T follicular helper cell (primary cell): ENCODE measurements at places on chromosomes 6 and 20.

GRCh38 chr6:135449246-135449645, 48.3 kb downstream of the AHI1 start:
- DNase-seq = no peak

GRCh38 chr20:62011403-62011790, 54.3 kb downstream of the TAF4 start:
- DNase-seq = no peak

DNA sequence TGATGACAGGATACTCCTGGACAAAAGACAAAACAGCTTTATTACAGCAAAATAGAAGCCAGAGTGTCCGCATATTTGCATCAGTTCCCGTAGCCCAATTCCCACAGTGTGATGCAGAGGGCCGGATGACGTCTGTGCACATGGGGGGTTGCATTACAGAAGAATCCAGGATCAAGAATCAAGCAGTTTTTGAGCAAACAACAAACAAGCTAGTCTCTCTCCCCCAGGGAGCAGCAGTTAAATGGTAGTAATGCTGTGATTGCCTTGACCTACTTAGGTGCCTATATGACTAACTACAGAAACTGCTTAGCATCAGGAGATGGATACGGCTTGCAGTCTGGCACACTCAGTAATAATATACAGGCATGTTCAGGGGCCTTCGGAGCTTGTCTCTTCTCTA, 3.2 kb upstream of the SDHAF4 start:
- no peak for DNase-seq

GRCh38 chr6:128676456-128676855, 156.1 kb upstream of the PTPRK start:
- DNase-seq = no peak

DNA sequence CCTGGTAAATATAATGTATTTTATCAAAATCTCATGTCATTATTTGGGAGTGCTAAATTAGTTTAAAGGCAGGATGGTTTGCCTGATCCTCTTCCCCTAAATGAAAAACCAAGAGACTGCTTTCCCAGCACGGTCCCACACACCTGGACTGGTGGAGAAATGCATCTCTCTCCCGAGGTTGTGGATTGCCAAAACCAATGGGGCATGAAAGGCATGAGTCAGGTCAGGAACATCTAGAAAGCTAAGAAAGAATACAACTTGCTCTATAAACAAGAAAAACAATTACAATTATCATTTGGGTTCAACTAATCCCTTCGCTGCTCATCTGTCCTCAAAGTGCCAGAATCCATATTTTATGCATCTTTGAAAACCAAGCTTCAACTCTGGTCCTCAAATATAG, 308.3 kb upstream of the IRAK1BP1 start:
- no peak for DNase-seq

DNA sequence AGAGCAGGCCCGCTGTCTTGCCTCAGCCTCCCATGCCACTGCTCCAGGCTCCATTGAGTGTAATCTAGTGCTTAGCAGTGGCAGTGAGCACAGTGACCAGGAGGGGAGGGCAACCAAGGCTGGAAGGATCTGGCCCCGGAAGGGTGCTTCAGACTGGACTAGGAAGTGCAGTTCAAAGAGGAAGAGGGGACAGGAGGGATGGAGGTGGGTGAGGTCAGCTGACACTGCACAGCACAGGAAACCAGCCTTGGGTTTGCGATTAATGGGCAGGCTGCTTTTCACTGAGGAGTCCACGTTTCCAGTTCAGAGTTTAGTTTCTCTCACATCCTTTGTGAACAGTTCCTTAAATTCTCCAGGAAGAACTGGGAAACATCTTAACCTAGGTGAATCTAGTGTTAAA, 46.9 kb downstream of the CDS2 start:
- DNase-seq = no peak

DNA sequence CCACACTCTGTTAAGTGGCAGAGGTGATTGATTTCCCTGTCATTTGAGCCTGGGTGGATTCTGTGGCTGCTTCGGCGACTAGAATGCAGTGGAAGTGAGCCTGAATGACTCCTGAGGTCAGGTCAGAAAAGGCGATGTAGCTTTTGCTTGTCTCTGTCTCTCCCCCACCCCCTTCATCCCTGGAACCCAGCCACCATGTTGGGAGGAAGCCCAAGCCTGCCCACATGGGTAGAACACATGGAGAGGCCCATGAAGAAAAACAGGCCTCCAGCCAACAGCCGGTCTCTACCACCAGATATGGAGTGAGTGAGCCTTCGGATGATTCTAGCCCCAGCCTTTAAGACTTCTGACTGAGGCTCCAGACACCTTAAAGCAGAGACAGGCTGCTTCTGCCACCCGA, 181.0 kb downstream of the TFAP2C start:
- no peak for DNase-seq

GRCh38 chr20:15318682-15319081, 981.3 kb upstream of the FLRT3 start:
- DNase-seq = no peak

DNA sequence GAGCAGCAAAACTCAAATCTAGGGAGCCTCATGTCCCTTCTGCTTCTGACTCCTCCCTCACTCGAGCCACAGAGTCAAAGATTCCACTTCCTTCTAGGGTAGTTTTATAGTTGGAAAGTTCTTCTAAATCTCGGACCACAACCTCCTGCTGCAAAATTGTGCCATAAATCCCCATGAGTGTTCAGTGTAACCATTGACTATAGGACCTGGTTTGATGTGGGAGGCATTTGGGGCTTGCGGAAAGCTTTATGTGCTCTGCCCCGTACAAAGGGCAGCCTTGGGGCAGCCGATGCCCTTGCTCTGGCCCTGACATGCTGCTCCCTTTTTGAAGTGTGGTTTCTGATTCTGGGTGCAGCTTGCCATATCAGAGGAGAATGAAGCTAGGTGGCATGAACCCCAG, 43.6 kb upstream of the IER3 start:
- DNase-seq = no peak

DNA sequence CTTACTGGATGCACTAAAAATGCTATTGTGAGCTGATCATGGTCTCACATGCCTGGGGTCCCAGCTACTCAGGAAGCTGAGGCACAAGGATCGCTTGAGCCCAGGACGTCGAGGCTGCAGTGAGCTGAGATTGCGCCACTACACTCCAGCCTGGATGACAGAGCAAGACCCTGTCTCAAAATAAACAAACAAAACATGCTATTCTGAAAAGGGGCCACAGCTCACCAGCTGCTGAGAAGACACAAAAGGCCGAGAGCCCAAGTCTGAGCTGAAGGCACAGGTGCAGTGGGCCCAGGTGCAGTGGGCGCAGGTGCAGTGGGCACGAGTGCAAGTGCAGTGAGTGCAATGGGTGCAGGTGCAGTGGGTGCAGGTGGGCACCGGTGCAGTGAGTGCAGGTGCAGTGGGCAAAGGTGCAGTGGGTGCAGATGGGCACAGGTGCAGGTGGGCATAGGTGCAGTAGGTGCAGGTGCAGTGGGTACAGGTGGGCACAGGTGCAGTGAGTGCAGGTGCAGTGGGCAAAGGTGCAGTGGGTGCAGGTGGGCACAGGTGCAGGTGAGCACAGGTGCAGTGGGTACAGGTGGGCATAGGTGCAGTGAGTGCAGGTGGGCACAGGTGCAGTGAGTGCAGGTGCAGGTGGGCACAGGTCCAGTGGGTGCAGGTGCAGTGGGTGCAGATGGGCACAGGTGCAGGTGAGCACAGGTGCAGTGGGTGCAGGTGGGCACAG, 16.0 kb downstream of the ZBTB46 start:
- DNase-seq = no peak

GRCh38 chr20:14991023-14991422, 653.6 kb upstream of the FLRT3 start:
- DNase-seq = no peak

DNA sequence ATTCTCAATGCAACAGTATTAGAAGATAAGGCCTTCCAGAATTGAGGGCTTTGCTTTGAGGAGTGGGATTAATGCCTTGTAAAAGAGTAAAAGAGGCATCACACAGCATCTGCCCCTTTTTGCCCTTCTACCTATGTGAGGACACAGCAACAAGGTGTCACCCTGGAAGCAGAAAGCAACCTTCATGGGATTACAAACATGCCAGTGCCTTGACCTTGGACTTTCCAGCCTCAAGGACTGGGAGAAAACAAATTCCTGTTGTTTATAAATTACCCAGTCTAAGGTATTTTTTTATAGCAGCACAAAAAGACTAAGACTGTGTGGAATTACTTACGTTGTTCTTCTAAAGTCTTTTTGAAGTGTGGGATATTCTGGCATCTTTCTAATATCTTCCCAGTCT, 150.0 kb upstream of the SLC22A16 start:
- no peak for DNase-seq

DNA sequence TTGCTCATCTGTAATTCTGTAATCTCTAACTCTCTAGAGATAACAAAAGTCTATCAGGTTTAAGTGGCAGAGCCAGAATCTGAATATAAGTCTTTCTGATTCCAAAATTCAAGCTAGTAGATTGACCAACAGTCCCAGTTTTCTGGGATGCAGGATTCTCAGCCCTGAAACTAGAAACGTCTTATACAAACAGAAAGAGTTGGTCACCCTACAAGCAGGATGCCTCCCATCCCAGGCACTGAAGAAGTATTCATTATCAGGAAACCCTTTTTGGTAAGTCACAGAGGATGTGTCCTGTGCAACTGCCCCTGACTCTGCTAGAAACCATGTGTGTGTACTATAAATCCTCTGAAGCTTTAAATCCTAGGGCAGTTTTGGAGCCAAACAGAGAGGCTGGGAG, 135.0 kb downstream of the CARMIL1 start:
- no peak for DNase-seq

- DNase-seq = no peak
These were observed 193.4 kb downstream of the BACH2 start for GRCh38 chr6:90103056-90103800.

GRCh38 chr20:1205802-1206201, 2.5 kb downstream of the C20orf202 start:
- no peak for DNase-seq

DNA sequence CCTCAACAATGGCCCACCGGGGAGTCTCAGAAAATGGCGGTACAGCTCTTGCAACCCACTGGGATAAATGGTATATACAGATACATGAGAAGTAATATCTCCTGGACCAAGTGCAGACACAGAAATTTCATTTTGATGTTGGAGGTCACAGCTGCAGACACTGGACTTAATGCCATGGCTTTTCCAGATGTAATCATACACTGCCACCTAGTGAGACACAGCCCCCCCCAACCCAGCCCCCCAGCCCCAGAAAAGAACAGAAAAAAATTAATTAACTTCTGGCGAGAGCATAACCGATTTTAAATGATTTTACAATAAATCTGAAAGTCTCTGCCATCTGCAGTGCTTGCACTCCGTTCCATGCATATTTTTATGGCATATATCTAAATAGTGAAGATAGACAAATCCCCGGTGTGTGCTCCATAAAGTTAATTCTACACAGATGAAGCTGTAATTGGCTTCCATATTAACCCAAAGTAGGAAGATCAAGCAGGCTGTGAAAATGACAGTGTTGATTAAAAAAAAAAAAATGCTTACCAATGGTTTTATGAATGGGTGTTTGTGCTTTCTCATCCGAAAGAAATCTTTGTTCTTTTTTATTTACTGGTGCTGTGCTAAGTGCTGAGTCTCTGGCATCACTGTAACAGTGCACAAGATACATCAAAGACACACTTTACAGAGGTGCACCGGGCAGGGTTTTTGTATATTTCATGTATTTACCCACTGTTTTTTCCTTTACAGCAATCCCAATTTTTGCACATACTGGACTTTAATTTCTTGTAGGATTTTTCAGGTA, 804.1 kb downstream of the TFAP2A start:
- DNase-seq = no peak

- no peak for DNase-seq
These were observed 27.8 kb upstream of the SRPK1 start for GRCh38 chr6:35948725-35949124.

DNA sequence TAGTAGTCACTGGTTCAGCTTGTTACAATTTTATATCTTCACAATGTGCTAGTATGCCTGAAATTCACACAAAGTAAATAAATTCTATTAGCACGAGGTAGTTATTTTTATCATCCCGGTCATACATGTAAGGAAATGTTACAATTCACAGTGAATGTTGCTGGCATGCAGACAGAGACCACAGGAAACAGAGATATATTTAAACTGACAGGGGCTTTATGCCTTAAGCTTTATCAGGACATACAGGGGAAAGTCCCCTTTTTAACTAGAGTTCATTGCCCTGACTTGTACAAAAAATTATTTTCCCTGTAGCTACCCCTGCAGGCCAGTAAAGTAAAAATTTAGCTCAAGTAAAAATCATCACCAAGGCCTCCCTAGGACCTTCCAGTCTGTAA, 712.0 kb upstream of the NRSN1 start:
- no peak for DNase-seq

- DNase-seq = no peak
These were observed 139.4 kb downstream of the RNGTT start for GRCh38 chr6:88823998-88824397.

- DNase-seq = no peak
These were observed 319.4 kb downstream of the HTR1B start for GRCh38 chr6:77143659-77144447.

DNA sequence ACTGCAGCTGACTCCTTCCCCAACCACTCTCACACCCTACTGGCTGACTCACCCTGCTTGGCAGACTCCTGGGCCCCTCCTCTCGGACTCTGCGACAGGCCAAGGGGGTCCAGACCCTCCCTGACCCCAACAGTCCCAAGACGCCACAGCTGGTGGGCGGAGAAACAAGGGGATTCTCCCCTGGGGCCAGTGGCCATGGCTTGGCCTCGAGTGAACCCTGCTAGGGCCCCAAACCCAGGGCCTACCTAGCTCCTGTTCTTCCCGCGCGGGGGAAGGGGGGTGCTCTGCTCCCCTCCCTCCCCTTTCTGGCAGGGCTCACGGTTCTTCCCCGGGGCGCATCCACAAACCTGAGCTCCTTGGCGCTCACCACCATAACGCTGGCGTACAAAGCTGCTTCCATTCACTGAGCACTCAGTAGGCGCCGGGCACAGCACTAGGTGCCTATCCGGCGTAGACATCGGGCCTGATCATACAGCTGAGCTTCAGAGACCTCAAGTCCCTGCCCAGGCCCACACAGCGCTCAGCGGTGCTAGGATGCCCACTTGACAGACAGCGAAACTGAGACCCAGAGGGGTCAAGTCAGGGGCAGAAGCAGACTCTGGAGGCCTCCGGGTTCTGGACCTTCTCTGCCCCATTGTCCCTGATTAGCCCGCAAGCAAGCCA, 597 bp downstream of the ADA start:
- no peak for DNase-seq

DNA sequence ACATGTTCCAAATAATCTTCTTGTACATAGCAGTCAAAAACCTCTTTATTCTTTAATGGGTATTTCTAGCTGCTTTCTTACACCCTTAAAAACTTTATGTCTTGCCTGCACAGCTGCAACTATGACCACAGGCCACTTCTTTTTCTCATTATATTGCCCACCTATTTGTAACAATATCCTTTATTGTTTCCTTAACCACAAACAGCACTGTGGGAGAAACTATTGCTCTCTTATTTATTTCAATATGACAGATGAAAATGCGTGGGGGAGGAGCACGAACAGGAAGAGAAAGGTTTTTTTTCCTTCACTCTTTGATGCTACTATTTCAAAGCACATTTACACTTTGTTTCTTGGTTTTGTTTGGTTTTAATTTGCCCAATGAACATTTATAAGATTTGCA, 253.5 kb downstream of the GJA1 start:
- DNase-seq = no peak
